ENCODE measurements at places on chromosomes 5 and 9.

DNA sequence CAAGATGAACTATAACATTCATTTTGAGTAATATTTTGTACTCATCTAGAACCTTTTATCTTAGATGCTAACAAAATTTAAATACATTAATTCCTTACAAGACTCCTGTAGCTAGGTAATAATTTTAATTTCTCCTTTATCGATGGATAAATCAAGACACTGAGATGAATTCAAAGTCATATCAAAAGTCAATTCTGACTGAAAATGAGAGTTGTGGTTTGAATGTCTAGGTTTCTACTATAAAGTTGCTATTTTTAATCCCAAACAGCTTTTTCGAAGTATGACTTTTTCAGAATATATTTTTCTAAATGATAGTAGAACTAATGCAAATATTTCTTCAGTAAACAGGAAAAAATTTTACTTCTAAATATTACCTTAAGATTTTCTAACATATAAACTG is 491.7 kb upstream of the FAM174A start:
- H3K36me3 ChIP-seq, result no peaks in the 10 kb centered on the region
- H3K27me3 ChIP-seq, result no peaks in the 10 kb centered on the region
- no peak overlapping the region for H3K27ac ChIP-seq
- DNase-seq, result no peak
- no peak overlapping the region for H3K4me3 ChIP-seq

DNA sequence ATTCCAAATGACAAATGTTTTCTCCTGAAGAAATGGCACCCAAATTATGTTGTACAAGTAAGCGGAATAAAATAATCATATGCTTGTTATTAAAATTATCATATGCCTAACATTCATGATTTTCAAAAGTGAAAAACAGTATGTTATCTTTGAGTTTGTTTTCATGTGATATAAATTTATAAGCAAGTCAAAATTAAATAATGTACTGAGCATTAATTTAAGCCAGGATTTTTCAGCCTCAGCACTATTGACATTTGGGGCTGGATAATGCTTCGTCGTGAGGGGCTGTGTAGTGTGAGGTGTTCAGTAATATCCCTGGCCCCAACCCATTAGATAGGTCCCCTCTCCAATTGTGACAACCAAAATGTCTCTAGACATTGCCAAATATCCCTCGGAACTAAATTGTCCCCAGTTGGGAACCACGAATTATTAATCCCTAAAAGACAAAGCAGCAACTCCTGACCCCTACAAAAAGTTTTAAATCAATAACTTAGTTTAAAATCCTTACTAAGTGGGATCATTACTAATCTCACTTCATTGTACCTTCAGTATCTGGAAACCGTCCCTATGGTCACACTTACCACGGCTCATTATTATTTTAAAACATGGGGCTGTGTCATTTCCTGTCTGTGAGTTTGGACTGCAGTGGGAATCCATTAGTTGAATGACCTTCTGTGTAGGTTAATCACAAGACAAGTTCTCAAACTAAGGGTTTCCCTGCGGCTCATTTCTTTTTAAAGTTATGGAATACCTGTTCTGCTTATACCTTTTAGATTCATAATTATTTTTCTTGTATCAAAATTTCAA is 1.3 kb upstream of the NNT start:
- H3K27me3 ChIP-seq, result no peaks in the 10 kb centered on the region
- no peak for DNase-seq
- H3K36me3 ChIP-seq, result no peaks in the 10 kb centered on the region
- no peak overlapping the region for H3K4me3 ChIP-seq
- H3K27ac ChIP-seq, result peak overlapping the region; percentile 76
- H3K4me1 ChIP-seq, result peaks cover 11% of the 10 kb centered on the region

GRCh38 chr5:118844351-118844750 is 144.0 kb downstream of the DTWD2 start:
- H3K4me3 ChIP-seq, result no peak overlapping the region
- no peak overlapping the region for H3K27ac ChIP-seq
- no peak for DNase-seq

- peaks cover 14% of the 10 kb centered on the region for H3K4me1 ChIP-seq
- no peaks in the 10 kb centered on the region for H3K27me3 ChIP-seq
- H3K36me3 ChIP-seq, result no peaks in the 10 kb centered on the region
- DNase-seq, result no peak
- no peak overlapping the region for H3K4me3 ChIP-seq
Observed at GRCh38 chr5:72308853-72309191, 11.2 kb downstream of the MRPS27 start.

DNA sequence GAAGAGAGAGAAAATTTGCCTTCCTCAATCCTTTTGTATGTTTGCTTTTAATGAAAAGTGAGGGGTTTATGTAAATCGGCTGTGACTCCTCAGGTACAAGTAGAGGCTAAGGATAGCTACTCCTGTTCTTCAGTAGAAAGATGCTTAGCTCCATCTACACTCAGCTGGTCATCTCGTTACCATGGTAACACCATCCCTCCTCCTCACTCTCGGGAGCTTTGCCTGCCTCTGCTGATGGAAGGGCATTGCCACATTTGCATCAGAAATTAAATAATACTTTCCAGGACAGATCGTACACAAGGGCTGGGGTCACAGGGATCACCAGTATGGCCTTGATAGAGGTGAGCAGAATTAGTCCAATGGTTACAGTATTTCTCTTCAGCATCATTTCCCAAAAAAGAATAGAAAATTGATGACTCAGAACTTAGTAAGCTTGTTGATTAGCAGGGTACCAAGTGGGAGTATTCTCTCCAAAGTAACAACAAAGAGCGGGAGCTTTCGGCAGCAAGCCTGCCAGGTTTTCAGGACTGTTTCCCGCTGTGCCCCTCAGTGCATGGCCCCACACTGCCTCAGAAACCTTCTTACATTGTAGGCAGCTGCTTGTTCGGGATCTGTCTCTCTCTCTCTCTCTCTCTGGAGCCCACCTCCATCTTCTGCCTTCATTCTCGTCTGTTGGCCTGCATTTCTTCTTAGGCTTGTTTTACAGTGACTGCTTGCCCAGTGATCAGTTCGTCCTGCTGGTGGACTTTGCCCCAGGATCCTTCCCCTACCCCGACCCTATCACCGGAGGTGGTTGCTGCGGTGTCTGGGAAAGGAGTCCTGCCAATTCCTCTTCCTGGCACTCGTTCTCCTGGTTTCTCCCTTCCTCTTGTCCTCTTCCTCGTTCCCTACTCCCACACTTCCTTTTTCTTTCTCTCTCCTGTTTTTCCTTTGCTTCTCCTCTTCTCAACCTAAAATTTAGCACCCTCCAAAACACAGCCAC is 51.9 kb upstream of the SNAPC3 start:
- DNase-seq, result no peak
- no peak overlapping the region for H3K27ac ChIP-seq
- H3K27me3 ChIP-seq, result no peaks in the 10 kb centered on the region
- H3K36me3 ChIP-seq, result no peaks in the 10 kb centered on the region

DNA sequence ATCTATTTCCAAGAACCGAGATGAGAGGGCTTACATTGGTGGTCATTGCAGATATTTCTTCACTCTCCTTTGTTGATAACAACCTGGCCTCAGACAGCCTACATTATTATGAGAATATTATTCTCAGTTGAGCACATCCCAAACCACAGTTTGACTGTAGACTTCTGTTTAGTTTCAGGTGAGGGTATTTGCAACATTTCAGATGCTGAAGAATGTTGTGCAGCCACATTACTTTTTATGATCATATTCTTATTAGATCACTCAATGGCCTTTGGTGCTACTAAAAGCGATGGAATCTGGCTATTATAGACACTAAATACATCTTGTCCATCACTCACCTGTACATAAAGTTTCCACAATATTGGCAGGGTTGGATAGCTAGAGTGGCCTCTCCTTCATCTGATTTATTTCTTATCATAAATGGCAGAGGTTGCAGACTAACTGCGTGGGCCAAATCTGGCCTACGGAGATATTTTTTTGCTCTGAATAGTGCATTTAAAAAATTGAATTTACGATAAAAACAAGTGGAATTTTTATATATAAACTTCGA is 26.2 kb upstream of the RICTOR start:
- no peak overlapping the region for H3K27ac ChIP-seq

- H3K27me3 ChIP-seq, result peaks cover 15% of the 10 kb centered on the region
- H3K4me1 ChIP-seq, result no peaks in the 10 kb centered on the region
- H3K4me3 ChIP-seq, result no peak overlapping the region
- DNase-seq, result no peak
Observed at GRCh38 chr5:176793736-176794135, 16.6 kb upstream of the UNC5A start.

DNA sequence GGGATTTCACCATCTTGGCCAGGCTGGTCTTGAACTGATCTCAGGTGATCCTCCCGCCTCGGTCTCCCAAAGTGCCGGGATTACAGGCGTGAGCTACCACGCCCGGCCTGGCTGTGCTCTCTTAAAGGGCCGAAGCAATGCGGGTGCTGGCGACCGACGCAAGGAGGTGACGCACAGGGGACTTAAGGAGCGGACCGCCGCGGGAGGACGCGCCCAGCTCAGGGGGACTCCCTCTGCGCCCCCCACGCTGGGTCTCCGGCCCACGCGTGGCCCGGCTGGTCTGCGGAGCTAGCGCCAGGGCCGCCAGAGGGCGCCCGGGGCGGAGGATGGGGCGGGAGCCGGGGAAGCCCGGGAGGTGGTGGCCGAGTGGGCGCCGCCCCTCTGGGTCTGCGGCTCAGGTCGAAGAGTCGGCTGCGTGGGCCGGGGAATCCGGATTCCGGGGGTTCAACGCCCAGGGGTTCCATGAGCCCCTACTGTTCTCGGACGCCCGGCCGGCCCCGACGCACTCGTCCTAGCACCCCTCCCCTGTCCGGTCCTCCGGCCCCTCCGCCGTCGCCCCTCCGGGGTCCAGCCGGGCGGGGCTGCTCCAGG is 502 bp upstream of the CERCAM start:
- H3K4me1 ChIP-seq, result no peaks in the 10 kb centered on the region
- DNase-seq, result peak; percentile 62
- no peak overlapping the region for H3K4me3 ChIP-seq
- H3K27me3 ChIP-seq, result peaks cover 4% of the 10 kb centered on the region

DNA sequence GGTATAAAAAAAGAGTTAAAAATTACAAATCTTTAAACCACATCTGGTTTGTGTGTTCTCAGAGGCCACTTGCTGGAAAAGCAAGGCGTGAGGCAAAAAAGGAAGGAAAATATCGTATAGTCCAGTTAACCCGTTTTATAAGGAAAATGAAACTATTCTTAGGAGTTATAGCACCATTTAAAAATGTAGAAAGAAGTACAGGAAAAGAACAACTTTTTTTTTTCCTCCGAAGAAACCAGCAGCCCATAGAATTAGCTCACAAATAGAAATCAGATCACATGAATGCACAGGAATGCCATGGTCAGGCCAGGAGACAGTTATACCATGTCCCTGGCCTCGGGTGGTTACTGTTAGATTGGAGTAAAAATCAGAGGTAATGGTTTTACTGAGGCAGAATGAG is 241.6 kb downstream of the FBXL7 start:
- H3K27ac ChIP-seq, result no peak overlapping the region
- no peaks in the 10 kb centered on the region for H3K4me1 ChIP-seq
- H3K4me3 ChIP-seq, result no peak overlapping the region
- no peak for DNase-seq
- H3K36me3 ChIP-seq, result no peaks in the 10 kb centered on the region

DNA sequence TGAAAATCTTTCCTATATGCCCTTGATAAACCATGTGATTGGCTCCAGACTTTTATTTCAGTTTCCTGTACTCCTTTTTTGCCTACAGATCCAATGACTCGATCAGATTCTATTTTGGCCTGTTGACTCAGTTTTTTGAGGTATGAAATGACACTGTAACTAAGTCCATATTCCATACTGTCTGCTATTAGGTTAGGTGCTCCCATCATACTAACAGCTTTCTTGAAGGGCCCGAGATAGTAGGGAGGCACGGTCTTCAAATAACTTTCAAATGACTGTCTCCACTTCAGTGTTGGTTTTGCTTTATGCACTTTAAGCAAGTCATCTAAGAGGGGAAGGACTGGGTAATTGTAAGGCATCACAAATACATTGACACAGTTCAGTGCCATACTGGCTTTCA is 295.4 kb upstream of the DAB2 start:
- H3K4me1 ChIP-seq, result no peaks in the 10 kb centered on the region
- no peaks in the 10 kb centered on the region for H3K36me3 ChIP-seq
- no peak for DNase-seq
- no peak overlapping the region for H3K4me3 ChIP-seq

GRCh38 chr5:146209714-146210113 is 6.3 kb downstream of the RBM27 start:
- no peaks in the 10 kb centered on the region for H3K27me3 ChIP-seq
- no peak overlapping the region for H3K4me3 ChIP-seq
- H3K27ac ChIP-seq, result no peak overlapping the region
- peaks cover 52% of the 10 kb centered on the region for H3K4me1 ChIP-seq
- no peak for DNase-seq
- no peaks in the 10 kb centered on the region for H3K36me3 ChIP-seq

GRCh38 chr5:117859176-117859575 is 1129.2 kb downstream of the DTWD2 start:
- no peak for DNase-seq
- H3K27me3 ChIP-seq, result no peaks in the 10 kb centered on the region
- no peak overlapping the region for H3K27ac ChIP-seq
- H3K36me3 ChIP-seq, result no peaks in the 10 kb centered on the region

DNA sequence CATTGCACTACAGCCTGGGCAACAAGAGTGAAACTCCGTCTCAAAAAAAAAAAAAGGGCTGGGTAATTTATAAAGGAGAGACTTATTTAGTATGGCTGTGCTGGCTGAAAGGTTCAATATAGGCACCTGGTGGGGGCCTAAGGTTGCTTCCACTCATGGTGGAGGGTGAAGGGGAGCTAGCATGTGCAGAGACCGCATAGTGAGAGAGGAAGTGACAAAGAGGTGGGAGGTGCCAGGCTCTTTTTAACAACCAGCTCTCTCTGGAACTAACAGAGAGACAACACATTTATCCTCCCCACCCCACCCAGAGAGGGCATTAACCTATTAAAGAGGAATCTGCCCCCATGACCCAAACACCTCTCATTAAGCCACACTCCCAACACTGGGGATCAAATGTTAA is 28.9 kb upstream of the SERINC5 start:
- no peaks in the 10 kb centered on the region for H3K4me1 ChIP-seq
- H3K27me3 ChIP-seq, result no peaks in the 10 kb centered on the region
- no peak for DNase-seq
- H3K36me3 ChIP-seq, result no peaks in the 10 kb centered on the region
- no peak overlapping the region for H3K4me3 ChIP-seq

DNA sequence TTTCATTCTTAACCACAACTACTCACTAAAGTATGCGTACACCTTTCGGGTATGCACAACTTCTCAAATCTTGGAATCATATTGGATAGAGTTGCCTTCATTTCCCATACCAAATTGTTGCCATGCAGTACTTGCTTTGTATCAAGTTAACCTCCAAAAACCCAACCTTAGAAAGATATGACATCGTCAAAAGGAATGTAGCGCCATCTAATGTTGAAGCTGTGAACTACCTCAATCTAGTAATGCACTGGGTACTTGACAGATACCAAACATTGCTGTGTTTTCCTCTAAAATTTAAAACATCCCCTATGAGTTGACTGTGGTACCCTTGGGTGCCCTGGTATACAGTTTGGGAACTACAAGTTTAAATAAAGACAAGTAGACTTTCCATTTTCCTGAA is 318.4 kb downstream of the ARL15 start:
- peaks cover 8% of the 10 kb centered on the region for H3K4me1 ChIP-seq
- no peak overlapping the region for H3K27ac ChIP-seq
- H3K27me3 ChIP-seq, result no peaks in the 10 kb centered on the region
- no peak overlapping the region for H3K4me3 ChIP-seq
- no peak for DNase-seq

GRCh38 chr9:125434986-125435775 is 173.6 kb downstream of the GAPVD1 start:
- H3K4me1 ChIP-seq, result no peaks in the 10 kb centered on the region
- no peak overlapping the region for H3K27ac ChIP-seq
- H3K36me3 ChIP-seq, result no peaks in the 10 kb centered on the region
- no peaks in the 10 kb centered on the region for H3K27me3 ChIP-seq
- no peak for DNase-seq
